ENCODE measurements at places on chromosomes 5 and 9.
A peak's percentile ranks its signal among the peaks of the same experiment; 100 is the strongest.

GRCh38 chr5:36059571-36060419 lies 6.9 kb downstream of the UGT3A2 start:
- DNase-seq: no peak

GRCh38 chr9:75907329-75907728 lies 16.9 kb downstream of the PCSK5 start:
- no peak for DNase-seq

GRCh38 chr5:73668017-73668416 lies 42.0 kb downstream of the ARHGEF28 start:
- no peak for DNase-seq

GRCh38 chr9:81653240-81653639 lies 36.1 kb downstream of the TLE1 start:
- DNase-seq: peak; percentile 47
